Fibroblast of skin of left quadriceps (primary cell): ENCODE measurements at places on chromosomes 16 and 17.

GRCh38 chr17:5003214-5003867, 5.6 kb downstream of the KIF1C start:
- DNase-seq, result no peak

- DNase-seq, result no peak
Measured at GRCh38 chr17:70655176-70655958, 486.0 kb downstream of the KCNJ2 start.

GRCh38 chr17:62897706-62898105, 68.3 kb upstream of the TANC2 start:
- no peak for DNase-seq

GRCh38 chr16:79008869-79009179, 591.7 kb downstream of the MAF start:
- no peak for DNase-seq

- no peak for DNase-seq
Measured at GRCh38 chr17:50060951-50061712, 5.2 kb downstream of the ITGA3 start.

- DNase-seq, result no peak
Measured at GRCh38 chr17:38883592-38884526, 14.0 kb downstream of the LASP1 start.

GRCh38 chr17:75390982-75391381, 14.5 kb downstream of the GRB2 start:
- no peak for DNase-seq

DNA sequence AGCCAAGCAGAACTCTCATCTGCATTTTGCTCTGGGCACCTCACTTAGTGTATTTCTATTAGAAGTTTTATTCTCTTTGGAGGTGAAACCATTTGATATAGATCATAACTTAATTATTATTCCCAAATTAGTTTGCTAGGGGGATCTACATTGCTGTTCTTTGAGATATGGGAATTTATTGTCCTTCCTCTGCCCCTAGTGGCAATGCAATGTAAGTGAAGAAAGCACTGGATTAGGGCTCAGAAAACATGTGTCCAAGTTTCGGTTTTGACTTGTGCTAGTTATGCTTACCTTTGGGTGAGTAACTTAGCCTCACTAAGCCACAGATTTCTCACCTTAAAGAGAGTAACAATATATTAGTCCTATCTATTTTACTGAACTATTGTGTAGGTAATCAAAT, 2.9 kb downstream of the KRT39 start:
- no peak for DNase-seq

DNA sequence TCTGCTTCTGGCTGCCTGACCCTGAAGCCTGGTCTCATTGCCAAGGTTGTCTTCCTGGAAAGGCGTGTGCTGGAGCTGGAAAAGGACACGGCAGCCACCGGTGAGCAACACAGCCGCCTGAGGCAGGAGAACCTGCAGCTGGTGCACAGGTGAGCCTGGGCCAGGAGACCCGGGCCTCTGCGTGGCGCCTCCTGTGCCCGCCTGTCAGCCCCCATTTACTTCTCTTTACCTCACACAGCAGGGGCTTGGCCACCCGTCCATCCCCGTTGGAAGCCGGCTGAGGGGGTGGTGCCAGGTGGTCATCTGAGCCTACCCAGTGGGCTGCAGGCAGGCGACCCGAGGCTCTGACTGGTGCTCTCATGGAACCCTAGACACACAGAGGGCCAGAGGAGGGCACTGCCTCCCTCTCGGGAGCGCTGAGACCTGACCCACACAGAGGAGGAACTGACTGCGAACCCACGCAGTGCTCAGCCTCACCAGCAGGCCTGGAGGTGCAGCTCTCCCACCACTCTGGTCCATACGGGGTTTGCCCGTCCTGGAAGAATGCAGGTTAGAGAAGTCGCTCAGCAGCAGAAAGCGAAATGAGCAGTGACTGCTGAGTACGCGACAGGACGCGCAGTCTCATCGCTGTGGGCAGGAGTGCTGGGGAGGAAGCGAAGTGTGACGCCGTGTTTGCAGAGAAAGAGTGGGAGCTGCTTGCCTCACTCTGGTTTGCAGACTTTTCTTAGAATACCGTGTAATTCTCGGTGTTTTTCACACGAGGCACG, 21.9 kb upstream of the CAPN15 start:
- no peak for DNase-seq

GRCh38 chr16:73019457-73020362, 28.2 kb downstream of the ZFHX3 start:
- no peak for DNase-seq

DNA sequence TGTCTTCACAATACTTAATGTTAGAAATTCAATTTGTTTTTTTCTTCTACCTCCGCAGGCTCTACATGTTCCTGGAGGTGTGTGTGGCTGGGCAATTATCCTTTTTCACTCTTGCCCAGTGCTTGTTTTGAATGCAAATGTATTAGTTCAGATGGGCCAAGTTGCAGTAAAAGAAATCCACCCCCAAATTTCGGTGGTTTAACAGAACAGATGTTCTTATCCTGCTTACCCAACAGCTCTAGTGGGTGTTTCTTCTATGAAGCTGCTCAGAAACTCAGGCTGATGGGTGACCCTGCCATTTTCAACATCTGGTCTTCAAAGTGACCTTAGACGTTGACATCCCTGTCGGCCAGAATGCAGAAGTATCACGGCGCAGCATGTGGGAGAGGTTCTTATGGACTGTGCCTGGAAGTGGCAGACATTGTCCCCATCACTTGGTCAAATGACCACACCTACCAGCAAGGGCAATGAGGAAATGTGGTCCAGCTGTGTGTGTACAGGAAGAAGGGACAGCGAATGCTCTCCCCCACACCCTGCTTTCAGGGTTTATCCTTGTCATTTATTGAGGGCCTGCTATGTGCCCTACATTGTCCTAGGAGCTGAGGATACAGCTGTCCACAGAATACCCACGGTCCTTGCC, 157.3 kb downstream of the CDH13 start:
- no peak for DNase-seq

GRCh38 chr17:336110-337021, 16.2 kb downstream of the RPH3AL start:
- no peak for DNase-seq

DNA sequence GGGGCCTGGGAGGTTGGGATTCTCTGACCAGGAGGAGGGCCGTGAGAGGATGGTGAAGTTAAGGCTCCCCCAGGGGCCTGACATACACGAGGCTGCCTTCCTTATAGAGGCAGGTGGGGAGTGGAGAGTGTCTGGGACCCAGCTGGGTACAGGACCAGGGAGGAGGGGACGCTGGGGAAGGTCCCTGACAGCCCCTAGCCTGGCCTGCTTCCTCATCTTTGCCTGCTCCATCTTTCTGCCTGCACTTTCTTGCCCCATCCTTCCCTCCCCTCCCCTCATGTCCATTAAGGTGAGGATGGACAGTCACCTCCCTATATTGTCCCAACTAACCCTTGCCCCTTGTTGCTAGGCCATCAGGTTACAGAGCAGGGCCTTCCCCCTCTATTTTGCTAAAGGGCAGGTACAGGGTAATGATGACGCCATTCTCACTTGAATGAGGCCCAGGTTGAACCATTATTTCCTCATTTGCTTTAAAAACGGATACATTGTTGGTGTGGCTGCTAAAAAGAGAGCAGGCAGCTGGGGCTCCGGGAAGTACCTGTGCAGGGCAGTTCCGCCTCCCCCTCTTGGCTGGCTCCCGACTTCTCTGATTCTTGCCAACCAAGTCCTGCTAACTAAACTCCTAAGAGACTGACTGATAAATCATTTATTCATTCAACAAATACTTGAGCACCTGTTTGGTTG, 1.3 kb downstream of the C17orf99 start:
- DNase-seq, result no peak

GRCh38 chr16:12976936-12977335, 75.5 kb downstream of the SHISA9 start:
- DNase-seq, result no peak

DNA sequence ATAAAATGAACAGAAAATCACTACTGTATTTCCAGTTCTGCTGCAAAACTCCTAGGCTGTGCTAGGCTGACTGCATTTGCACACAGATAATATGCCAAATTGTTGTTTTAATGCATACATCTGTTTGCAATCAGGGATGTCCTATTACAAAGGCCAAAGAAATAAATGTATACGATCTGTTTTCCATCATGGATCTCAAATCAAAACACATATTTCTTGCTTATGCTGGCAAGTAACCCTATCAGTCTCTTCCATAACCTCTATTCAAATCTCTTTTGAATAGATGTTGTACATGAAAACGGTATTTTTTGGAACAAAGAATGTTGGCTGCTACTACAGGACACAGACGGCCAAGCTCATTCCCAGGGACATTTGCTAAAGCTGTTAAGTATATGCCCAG, 56.6 kb downstream of the DUSP14 start:
- DNase-seq, result peak; percentile 37

DNA sequence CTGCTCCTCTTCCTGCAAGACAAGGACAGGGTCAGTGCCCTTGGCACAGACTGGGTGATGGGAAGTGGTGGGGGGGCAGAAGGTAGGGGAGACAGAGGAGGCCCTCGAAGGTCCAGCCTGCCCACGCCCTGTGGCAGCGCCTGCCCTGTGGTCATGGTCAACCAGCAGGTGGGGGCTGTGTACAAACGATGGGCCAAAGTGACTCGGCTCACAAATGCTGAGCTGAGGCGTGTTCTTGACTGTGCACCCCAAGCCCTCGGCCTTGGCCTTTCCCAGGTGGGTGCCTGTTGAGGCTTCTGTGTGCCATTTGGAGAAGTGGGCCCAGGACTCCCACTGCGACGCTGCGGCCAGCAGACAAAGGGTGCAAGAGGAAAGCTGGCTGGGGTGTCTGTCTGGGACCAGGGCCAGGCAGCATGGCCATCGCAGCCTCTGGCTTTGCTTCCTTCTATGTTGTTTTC, 22.6 kb downstream of the MXRA7 start:
- no peak for DNase-seq

- no peak for DNase-seq
Measured at GRCh38 chr17:13919818-13920217, 149.5 kb upstream of the COX10 start.

GRCh38 chr17:27807567-27808470, 7.5 kb upstream of the NOS2 start:
- no peak for DNase-seq

- peak; percentile 25 for DNase-seq
Measured at GRCh38 chr17:49227436-49228261, 2.9 kb downstream of the PHOSPHO1 start.

DNA sequence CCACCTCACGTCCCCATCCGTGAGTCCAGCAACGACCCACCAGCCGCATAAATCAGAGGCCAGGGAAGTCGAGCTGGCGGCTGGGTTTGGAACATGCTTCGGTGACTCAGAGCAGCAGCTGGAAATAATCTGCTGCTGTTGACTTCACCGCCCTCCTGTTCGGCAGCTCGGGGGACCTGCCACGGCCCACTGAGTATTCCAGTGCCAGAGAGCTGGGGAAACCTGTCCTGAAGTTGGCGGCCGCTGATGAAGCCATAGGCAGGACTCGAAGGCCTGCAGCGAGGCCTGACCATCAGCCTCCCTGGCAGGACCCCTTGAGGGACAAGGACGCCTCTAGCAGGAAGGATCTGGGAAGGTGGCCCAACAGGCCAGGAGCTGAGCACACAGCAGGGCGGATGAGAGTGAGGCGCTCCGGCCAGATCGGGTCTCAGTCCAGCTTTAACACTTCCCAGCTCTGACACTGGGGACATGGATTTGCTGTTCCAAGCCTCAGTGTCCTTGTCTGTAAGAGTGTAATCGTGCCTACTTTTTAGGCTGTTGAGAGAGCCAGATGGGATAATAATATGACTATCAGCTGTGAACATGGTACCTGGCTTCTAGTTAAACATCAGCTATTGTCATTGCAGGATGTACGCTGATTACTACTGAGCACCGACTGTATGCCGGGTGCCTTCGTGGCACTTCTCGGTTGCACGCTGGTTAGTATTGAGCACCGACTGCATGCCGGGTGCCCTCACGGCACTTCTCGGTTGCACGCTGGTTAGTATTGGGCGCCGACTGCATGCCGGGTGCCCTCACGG, 50.4 kb upstream of the CIBAR2 start:
- DNase-seq, result peak; percentile 51

DNA sequence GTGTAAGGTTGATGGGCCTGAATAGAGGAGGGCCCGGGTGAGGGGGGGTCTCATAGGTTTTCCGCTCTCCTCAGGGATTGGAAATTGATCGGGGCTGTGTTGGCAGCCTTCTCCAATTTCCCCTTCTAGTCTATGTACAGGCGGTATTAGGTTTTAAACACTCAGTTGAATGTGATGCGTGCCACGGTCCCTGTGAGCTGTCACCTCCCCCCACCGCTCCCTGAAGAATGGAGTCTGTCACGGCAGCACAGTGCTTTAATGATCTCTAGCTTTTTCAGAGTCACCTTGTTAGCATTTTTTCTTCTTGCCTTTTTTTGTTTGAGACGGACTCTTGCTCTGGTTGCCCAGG, 800 bp downstream of the COX4I1 start:
- DNase-seq, result no peak

GRCh38 chr17:27549251-27549893, 81.6 kb upstream of the LGALS9 start:
- no peak for DNase-seq

DNA sequence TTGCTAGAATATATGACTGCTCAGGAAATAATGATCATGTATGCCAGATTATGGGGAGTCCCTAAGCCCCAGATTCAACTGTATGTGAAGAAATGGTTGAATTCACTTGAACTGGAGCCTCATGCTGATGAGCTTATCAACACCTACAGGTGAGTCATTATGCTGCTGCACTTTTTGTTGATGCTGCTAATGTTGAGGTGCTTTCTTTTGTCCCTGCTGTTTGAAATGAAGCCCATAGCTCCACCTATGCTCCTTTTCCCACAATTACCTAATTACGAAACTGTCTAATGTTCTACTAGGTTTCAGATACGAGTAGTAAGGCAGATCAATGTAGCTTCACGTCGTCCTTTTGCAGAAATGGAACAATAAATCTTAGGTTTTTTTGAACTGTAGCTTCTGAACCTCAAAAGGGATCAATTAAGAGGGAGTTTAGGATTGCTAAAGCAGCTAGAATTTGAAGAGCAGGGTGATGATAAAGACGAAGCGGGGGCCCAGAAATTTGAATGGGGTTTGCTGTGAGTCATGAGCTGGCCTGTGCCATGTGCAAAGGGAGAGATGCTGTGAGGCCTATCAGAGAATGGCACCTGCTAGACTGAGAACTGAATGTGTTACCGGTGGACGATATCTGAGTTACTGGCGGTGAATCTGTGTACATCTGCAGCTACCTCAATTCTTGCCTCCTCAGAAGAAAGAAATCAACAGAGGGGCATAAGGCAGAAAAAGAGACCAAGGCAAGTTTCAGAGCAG, 6.1 kb upstream of the UQCRC2 start:
- DNase-seq, result no peak
